ENCODE measurements at places on chromosomes 1 and 21.

- DNase-seq, result no peak
These were observed 12.6 kb downstream of the DR1 start for GRCh38 chr1:93358293-93358692.

DNA sequence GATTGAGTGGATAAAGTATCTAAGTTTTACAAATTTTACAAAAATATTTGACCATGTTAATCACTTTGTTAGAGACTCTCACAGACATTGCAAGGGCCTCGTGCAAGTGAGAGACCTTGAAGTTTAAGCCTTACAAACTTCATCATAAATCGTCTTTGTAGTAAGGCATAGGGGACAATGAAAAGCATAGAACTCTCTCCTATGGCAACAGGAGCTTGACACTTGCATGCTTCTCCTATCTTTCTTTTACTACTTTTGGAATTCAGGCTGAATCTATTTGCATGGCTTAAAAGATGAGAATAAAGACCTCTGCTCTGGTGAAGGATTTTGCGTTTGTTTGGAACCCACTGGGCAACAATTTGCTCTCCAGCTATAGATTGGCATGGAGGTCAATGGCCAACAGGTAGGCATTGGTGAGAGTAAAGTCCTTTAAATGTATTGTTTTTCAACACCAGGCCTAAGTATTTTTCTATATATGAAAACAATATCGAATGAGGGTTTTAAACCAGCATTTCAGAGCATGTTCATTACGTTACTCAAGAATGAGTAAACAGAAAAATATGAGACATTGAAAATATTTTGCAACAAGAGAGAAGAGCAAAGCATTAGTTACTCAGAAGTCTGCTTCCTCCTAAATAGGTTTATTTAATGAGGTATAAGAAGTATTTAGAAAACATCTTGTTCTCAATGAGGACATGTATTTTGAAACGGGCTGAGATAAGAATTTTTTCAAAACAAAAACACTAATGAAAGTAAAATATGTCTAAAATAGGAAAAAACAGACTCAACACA is 192.2 kb downstream of the TGFB2 start:
- no peak for DNase-seq

GRCh38 chr1:167947733-167948132 is 10.9 kb upstream of the MPC2 start:
- no peak for DNase-seq

- no peak for DNase-seq
These were observed 3.9 kb downstream of the KCNA10 start for GRCh38 chr1:110515041-110515440.

DNA sequence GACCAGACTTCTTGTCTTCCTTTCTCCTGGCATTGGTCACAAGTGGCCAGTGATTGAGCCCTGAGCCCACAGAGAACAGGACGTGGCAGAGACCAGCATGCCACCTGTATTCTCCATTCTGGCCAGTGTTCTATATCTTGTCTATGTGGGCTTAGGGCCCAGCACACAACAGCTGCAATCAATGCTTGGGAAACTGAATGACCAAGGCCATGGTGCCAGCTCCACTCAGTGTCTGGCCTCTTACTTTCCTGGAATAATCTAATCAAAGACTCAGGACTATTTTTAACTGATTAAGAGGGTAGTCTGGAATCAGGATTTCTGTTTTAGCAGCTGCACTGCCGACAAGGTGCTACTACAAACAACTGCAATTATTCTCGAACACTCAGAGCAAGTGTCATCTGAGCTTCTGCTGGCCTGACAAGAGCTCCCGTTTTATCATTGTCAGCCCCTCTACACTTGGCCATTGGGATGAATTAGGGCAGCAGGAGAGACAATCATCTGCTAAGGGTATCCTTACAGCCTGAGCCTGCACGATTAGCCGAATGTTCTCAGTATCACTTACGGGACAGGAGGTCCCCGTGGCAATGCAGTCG is 74.4 kb upstream of the GRIK3 start:
- no peak for DNase-seq

- no peak for DNase-seq
These were observed 5.9 kb downstream of the LRP8 start for GRCh38 chr1:53321776-53322602.

All from stimulated activated CD4-positive, alpha-beta T cell treated with anti-CD3 and anti-CD28 coated beads, Interleukin-1b, Interleukin-23, amount 100 ng/mL, for 1 hour (primary cell).